ENCODE measurements at places on chromosomes 4 and X.

DNA sequence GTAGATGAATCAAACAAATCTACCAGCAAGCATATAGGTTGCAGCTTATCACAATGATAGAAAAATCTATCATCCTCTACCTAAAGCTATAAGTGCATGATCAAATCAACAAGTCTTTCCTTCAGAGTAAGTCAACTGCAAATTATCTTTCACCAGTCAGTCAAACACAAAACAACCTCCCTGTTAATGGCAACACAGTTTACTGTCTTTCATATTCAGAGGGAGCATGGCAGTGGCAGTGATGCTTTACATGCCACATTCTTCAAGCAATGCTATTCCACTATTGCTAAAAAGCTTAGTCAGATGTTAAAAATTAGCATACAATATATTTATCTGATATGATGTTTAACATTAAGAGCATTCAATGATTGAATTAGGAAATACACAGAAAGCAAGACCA, 245.1 kb upstream of the KLHL4 start:
- DNase-seq = no peak

- peak; percentile 20 for DNase-seq
Observed at GRCh38 chrX:122220644-122221373, 963.3 kb upstream of the GRIA3 start.

- DNase-seq = no peak
Observed at GRCh38 chrX:55663584-55663983, 40.4 kb downstream of the FOXR2 start.

DNA sequence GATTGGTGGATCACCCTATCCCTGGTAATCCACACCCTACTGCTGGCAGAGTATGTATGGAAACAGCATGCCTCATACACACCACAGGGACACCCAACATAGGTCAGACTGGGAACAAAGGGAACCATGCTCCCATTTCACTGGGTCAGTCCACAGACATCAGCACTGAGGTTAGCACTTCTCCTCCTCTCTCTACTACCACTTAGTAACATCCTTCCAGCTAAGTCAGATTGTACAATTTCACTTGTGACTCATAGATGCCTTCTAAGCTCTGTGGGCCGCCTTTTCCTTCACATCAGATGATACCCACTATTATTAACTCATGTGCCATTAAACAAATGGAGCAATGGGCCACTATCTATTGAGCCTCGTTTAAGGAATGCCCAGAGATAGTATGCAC, 15.5 kb upstream of the ZXDA start:
- DNase-seq = no peak

DNA sequence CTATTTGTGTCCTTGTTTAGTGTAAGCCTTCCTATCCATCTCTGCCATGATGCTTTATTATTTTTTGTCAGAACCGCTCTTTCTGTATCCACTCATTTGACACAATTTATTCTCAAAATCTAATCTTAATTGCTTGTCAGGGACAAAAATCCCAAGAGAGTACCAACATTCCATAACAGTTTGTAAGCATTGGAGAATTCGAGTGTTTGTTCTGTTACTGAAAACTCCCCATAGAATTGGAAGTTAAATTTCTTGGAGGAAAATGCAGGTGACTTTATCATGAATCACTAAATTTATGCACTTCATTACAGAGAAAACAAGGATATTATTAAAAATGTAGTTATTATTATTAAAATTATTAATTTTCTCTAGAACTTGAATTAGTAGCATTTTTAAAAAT, 1986.1 kb downstream of the ARAP2 start:
- no peak for DNase-seq

- DNase-seq = no peak
Observed at GRCh38 chr4:108135549-108136209, 33.1 kb downstream of the LEF1 start.

- no peak for DNase-seq
Observed at GRCh38 chrX:40120838-40121580, 23.3 kb upstream of the BCOR start.

GRCh38 chr4:76120199-76120598, 28.0 kb downstream of the NUP54 start:
- DNase-seq = no peak

DNA sequence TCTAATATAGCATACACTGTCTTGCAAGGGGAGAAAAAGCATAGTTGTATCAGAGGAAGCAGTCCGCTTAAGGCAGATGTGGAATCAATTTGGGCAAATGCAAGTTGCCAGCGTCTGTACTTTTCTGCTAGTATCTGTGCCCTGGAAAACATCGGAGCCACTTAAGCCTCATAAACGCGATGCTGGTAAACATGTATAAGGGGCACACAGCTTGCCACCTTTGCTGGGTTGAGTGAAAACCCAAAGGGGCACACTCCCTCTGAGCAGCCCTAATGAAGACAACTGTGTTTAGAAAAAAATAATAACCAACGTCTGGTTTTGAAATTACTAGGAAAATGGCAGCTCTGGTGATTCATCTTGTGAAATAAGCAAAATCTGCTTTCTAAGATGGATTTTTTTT, 24.3 kb downstream of the SMIM20 start:
- no peak for DNase-seq

DNA sequence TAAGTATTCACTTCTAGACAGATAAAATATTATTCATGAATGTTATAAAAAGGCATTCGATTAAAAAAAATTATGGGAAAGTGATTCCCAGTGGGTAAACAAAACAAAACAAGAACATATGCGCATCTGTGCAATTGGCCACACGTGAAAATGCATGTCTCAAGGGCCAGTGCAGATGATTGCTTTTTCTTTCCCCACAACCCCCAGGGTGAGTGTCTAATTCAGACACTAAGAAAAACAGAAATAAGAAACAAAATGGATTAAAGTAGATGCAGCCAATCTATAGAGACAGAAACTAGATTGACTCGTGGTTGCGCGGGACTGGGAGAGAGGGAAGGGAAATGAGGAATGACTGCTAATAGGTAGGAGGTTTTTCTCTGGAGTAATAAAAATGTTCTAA, 49.5 kb downstream of the GPM6A start:
- DNase-seq = peak; percentile 17

- DNase-seq = no peak
Observed at GRCh38 chr4:22187203-22187820, 238.7 kb upstream of the KCNIP4 start.

GRCh38 chr4:101439926-101440325, 92.6 kb upstream of the PPP3CA start:
- DNase-seq = no peak

DNA sequence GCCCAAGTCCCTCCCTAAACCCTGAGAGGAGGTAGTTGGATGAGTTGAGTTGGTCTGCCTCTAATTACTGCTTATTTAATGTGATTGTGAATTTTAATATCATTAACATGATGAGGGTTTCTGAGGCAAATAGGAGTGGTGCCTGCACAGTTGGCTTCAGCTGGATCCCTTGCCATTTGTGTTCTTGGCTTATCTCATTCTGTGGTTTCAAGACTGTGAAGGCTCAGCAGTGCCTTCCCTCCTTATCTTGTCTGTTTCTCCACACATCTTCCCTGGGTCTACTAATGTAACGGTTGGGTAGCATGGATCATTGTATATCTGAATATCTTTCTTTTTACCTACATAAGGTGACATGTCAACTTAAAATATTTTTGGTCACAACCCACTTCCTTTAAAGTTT, 1.6 kb upstream of the SLC10A4 start:
- DNase-seq = no peak

- peak; percentile 55 for DNase-seq
Observed at GRCh38 chrX:153517423-153517822, at the start of gene ATP2B3. Gene ATP2B3, plus strand, starts transcription at chrX:153517642. Its CDS starts 18,606 bp downstream, at chrX:153536248.

DNA sequence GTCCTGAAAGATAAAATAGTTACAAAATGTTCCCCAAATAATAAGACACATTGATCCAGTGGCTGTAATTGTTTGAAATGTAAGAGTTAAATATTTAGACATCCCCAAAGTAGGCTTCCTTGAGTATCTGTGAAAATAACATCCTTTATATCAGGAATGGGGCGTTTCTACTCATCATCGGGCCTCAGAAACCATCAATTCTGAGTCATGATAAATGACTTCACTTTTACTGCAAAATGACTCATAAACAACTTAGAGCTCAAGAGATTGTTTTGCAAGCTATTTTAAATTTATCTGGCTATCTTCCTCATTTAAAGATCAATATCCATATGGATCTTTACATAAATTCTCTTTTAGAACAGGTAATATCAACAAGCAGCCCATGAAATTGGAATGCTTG, 369.4 kb upstream of the CNKSR2 start:
- DNase-seq = no peak

GRCh38 chrX:98057176-98057575, 1173.5 kb downstream of the RPA4 start:
- no peak for DNase-seq

- DNase-seq = no peak
Observed at GRCh38 chr4:68359508-68359907, 9.6 kb upstream of the YTHDC1 start.

- no peak for DNase-seq
Observed at GRCh38 chrX:29488919-29489318, 726.4 kb upstream of the MAGEB2 start.

GRCh38 chrX:15336023-15336413, 695 bp upstream of the PIGA start:
- no peak for DNase-seq

- peak; percentile 32 for DNase-seq
Observed at GRCh38 chr4:9898596-9899305, 117.3 kb downstream of the DRD5 start.

DNA sequence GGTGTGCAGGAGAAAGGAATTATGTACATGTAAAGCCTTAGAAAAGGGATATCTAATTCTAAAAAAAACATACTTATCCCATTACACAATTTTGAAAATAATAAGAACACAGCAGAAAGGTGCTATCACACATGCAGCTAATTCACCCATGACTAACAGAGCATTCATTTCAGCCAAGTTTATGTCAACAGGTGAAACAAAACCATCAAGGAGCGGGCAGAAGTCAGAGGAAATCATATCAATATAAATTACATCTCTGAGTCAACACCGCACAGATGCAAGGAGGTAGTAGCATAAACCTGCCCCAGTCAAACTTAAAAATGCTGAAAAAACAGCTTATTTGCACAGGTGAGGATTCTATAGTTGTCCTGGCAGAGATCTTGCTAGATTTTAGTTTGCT, 197.9 kb downstream of the PRDM5 start:
- no peak for DNase-seq

DNA sequence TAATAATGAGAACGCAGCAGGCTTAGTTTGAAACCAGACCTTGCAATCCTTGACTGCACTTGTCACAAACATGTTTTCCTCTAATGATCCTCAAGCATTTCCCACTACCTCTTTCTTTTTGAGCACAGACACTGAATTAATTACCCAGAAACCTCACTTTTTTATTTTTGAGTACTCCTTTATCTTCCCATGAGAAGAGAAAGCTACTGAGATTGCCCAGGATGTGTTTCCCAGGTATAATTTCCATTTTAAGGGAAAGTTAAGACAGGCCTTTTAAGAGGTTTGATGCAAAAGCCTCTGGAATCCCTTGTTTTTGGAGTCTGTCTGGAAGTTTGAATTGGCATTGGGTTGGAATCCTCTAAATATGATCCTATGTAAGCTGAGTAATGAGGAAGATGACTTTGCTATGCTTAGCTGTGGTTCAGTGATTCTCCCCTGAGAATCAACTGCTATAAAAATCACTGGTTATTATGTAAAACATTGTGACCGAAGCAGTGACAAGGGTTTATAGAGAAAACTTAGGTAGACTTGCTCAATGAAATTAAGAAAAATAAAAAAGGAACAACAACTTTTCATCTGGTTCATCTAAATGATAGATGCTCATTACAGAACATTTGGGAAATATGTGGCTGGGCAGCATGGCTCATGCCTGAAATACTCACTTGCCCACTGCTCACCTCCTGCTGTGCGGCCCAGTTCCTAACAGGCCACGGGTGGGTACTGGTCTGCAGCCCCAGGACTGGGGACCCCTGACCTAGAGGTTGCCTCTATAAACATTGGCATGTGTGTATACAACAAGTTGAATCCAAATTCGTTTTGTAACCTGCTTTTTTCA, 10.8 kb upstream of the RHOH start:
- no peak for DNase-seq

DNA sequence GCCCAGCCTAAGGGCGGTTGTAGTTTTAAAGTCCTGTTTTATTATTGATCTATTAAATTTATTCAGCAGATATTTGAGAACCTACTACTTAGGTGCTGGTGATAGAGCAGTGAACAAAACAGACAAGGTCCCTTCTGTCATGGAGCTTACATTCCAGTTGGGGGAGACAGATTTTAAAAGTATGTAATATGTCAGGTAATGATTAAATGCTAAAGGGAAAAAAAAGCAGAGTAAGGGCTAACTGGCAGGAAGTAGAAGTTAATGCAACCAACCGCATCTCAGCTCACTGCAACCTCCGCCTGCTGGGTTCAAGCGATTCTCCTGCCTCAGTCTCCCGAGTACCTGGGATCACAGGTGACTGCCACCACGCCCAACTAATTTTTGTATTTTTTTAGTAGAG, 7.8 kb upstream of the MCUB start:
- DNase-seq = no peak

DNA sequence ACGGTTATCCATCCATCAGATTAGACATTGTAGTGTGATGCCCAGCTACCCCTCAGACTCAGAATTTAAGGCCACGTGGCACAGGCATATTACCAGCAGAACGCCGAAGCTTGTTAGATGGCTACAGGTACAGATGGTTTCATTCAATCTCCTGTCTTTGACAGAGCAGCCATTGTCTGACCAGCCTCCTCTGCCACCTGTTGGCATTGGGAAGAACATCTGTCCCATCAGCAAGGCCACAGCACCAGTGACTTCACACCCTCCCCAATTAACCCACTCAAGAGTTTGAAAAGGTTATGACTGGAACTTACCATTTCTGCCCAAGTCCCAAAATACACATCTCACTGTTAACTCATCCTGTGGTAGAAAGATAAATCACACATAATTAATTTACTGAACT, 22.0 kb upstream of the PHKA2 start:
- no peak for DNase-seq

DNA sequence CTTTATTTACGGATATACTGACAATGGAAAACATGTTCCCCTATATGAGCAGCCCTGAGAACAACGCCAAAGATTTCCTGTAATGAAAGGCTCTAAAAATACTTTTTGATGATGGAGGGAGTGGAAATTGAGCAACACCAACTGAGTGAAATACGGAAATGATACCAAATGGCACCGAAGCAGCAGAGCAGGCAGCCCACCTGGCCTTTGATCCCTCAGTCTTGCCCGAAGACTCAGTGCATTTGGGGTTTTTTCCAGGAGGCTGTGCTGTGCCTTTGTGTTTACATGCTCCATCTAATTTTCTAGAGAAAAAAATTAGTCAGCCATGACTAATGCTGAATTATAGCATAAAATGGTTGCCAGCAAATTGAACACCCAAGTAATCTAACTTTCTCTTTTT, 169.9 kb upstream of the RBPJ start:
- no peak for DNase-seq

GRCh38 chrX:108285356-108285755, 152.9 kb downstream of the COL4A6 start:
- DNase-seq = no peak

- DNase-seq = no peak
Observed at GRCh38 chrX:108541286-108541685, 101.6 kb downstream of the COL4A5 start.
